NCI-H146 (cell line): ENCODE measurements at places on chromosomes 11 and 22.

DNA sequence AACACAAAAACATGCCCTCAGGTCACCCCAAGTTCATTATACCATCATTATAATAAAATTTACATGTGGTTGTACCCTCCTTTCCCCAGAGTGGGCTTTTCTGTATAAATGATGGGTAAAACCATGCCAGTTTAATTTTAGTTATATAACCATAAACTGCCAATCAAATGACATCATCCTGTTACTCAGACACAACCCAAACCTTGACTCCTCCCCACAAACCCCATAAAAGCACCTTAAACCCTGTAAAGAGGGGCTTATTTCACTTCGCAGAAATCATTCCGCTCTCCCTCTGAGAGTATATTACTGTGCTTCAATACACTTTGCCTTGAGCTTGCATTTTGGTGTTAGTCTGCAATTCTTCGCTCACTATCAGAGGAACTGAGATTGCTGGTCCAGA is 5.5 kb upstream of the APOL3 start:
- DNase-seq, result no peak

GRCh38 chr11:104073950-104074705 is 37.7 kb downstream of the DDI1 start:
- no peak for DNase-seq

DNA sequence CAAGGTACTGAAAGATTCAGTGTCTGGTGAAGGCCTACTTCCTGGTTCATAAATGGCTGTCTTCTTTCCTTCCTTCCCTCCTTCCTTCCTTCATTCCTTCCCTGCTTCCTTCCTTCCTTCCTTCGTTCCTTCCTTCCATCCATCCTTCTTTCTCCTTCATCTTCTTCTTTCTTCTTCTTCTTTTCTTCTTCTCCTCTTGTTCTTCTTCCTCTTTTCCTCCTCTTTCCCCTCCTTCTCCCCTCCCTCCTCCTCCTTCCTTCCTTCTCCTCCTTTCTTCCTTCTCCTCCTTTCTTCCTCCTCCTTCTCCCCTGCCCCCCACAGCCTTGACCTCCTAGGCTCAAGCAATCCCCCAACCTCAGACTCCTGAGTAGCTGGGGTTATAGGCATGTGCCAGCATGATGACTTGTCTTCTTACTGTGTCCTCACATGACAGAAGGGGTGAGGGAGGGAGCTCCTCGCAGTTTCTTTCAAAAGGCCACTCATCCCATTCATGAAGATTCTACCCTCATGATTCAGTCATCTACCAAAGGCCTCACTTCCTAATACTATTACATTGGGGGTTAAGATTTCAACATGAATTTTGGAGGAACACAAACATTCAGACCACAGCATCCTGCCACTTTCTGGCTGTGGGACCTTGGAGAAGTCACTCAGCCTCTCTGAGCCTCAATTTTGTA is 22.6 kb upstream of the CCDC134 start:
- DNase-seq, result no peak

DNA sequence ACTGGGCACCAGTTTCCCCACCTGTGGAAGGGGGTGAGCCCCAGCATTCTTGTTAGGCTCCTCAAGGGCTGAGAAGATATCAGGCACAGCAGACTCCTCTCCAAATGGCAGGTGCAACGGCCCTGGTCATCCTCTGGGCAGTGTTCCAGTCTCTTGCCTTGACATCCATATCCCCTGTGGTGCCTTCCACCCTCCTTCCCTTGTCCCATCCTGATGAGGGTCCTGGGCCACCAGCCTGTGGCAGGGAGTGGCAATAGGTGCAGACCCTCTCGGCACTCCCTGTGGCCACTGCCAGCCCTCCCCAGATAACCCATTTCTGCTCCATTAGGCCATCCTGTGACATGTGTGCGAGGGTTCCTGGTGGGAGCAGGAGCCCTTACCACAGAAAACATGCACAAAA is 78.8 kb upstream of the NECTIN1 start:
- no peak for DNase-seq

DNA sequence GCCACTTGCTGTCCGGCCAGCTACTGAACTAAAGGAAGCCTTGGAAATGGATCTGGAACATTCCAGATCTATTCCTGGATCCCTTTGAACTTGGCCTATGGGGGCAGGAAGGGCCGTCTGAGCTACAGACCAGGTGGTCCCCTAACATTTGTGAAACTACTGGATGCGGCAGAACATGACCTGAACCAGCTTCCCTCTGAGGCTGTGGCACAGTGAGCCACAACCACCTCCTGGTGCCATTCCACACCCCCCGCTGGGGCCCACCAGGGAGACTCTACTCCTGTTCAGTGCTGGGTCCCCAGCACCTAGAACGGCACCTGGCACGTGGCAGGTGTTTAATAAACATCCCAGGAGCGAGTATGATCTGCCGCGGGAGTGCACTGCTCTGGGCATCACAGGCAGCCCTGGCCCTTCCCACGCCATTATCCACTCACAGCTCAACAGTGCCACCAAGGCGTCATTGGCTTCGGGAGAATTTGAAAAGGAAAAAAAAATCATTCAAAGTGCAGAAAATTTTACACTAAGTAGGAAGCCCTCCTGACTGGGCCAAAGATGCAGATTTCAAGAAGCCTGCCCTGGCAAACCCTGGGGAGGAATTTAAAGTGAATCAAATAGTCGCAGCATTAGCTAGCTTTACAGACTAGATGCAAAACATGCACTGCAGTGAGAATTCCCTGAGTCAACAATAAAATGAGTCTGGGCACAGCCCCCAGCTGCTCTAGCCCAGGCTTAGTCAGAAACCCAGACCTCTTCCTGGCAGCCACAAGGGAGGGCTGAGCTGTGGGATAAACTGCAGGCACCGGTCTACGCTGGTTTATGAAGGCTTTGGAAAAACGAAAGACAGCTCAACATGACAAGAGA is 14.3 kb upstream of the EFCAB6 start:
- no peak for DNase-seq

DNA sequence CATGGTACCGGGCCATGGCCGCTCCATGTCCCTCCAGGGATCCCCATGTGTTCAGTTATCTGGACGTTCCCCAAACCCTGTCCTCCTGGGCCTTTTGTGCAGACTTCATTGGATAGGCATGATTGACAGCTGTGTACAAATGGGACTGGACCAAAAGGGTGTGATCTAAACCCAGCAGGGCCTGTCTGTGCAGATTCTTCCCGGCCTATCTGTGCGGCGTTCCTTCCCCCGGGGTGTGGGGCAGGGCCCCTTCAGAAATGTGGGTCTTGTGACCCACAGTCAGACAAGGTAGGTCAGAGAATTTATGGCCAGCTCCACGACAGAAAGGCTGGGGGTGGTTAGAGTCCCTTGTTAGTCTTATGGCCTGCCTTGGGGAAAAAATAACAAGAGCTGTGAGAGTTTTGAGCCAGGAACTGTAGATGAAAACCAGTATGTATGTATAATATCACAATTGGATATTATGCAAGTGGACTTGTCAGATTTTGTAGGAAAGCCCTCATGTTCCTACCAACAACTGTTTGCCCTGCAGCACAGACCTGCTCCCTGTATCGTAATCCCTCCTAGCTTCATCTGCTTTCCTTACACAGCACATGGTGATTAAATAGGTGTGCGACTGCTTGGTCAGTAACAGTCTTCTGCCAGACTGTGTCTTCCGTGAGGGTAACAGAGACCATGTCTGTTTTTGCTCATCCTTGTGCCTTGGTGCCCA is 31.7 kb downstream of the AP2A2 start:
- DNase-seq, result no peak

GRCh38 chr22:38881997-38882879 is 10.2 kb upstream of the CBX6 start:
- peak; percentile 50 for DNase-seq

DNA sequence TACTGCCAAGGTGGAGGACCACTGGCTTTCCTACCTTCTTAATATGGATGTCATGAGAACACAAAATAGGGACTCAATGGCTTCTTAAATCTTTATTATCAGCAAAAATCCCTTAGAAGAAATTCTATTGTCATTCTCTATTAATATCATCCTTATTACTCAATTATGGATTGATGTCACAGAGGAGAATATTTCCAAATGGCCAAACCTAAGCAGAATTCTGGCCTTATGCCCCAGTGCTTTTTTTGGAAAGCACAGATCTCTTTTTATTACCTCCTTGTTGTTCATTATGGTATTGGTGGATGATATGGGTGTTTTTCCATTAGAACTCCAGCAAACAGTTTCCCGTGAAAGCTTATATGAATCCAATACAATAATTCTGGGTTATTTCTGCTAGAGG is 9.9 kb downstream of the CRTAM start:
- no peak for DNase-seq

GRCh38 chr22:17810570-17811116 is 36.4 kb upstream of the BID start:
- DNase-seq, result no peak

DNA sequence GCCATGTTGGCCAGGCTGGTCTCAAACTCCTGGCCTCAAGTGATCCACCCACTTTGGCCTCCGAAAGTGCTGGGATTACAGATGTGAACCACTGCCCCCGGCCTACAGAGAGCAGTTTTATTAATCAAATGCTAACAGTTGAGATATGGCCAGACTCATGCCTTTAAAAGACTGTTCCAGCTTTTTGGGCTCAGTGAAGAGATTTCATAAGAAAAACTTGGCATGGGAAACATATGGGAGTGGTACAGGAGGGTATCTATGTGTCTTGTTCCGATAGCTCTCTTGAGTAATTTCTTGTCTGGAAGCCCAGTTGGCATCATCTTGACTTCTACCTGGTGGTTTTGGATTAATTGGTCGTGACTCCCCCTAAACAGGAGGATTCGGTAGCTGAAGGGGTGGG is 8.2 kb upstream of the SLC37A4 start:
- no peak for DNase-seq

DNA sequence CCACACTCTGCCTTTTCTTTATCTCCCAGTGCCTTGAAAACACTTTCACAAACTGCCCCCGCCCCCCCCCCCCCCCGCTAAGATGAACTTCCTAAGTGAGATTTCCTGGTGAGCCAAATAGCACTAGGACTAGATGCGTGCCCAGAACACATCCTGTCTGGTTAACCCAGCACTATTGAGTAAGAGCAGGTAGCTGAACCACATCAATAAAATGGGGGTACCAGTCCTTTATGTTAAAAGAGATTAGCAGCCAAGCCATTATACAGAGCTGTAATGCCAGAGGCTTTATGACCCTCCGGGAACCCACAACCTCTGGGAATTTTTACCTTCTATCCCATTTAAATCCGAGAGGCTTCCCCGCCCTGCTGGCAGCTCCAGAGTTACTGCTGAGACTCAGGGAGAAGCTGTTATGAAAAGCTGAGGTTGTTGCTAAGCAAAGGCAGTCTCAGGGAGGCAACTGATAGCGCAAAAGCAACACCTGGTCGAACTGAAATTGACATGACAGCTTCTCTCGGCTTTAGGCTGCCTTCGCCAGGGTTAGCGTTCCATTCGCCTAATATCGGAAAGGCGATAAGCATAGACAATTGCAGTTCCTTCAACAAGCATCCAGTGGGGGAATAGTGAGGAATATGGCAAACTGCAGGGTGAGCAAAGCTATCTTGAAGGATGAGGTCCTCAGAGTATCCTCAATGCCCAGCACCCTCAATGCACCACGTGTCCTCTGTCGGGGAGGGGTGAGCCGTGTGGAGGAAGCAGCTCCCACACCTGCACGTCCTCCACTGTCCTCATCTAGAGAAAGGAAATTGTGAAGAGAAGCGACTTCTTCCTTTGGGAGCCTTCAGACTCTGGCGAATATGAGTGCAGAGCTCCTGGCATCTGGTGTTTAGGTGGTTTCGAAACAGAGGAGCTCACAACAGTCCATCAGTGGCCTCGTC is 977.0 kb downstream of the NTM start:
- DNase-seq, result peak; percentile 15

DNA sequence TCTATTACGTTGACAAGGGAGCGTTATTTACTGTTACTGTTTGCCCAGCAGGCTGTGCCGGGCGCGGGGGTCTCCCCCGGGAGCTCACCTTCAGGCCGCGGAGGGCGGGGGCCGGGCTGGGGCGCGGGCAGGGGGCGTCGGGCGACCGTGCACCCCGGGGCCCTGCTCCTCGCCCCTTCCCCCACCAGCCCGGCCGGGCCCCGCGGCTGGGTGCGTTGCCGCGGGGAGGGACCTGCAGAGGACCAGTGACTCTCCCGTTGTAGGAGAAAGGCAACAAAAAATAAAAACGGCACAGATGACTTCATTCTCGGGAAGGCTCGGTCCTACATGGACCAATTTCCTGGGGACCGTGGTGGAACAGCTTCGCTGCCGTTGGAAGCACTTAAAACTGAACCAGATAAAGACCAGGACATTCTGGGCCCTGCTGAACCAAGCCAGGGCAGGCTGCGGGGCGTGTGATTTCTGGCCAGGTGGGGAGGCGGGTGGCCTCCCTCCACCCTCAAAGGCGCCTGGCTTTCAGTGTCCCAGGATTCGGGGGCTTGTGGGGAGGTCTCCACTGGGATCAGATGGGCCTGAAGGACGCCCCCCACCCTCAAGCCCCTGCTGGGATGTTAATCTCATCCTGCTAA is 57.4 kb downstream of the IGLL1 start:
- DNase-seq, result peak; percentile 54

GRCh38 chr11:61172888-61173287 is 11.7 kb upstream of the VPS37C start:
- no peak for DNase-seq

GRCh38 chr11:118152020-118152551 is 537 bp downstream of the SCN4B start:
- DNase-seq, result no peak

DNA sequence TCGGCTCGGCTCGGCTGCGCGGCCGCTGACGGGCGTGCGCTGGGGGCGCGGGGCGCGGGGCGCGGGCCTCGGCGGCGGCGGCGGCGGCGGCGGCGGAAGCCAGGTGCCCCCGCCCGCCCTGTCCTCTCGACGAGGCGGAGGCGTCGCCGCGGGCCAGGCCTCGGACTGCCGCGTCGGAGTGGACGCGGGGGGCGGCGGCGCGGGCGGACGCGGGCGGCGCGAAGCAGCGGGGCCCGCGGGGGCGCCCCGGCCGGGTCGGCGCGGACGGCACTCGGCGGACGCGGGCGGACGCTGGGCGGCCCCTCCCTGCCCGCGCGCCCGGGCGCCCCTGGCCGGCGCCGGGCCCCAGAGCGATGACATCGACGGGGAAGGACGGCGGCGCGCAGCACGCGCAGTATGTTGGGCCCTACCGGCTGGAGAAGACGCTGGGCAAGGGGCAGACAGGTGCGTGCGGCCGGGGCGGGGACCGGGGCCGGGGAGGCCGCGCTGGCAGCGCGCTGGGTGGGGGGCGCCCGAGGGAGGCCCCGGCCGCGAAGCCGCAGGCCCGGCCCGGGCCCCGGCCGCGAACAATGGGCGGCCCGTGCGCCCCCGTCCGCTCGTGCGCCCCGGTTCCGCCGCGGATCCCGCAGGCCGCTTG is at the start of gene BRSK2:
BRSK2 (plus strand) TSS at position 3 of the 637 bp plus-strand sequence; CDS start at position 354, 351 bp downstream.
- DNase-seq, result peak; percentile 53

GRCh38 chr11:124867700-124868099 is 2.5 kb downstream of the ROBO3 start:
- DNase-seq, result peak; percentile 54

GRCh38 chr11:27722117-27722952 is 22.1 kb upstream of the BDNF start:
- peak; percentile 27 for DNase-seq

GRCh38 chr11:809287-810039 is at the start of gene RPLP2:
Gene RPLP2, plus strand, starts transcription at chr11:809967. Its CDS starts 268 bp downstream, at chr11:810235.
- DNase-seq, result peak; percentile 96

GRCh38 chr11:120184371-120184945 is 26.4 kb upstream of the OAF start:
- DNase-seq, result no peak
